ENCODE measurements at places on chromosomes 12 and 14.

DNA sequence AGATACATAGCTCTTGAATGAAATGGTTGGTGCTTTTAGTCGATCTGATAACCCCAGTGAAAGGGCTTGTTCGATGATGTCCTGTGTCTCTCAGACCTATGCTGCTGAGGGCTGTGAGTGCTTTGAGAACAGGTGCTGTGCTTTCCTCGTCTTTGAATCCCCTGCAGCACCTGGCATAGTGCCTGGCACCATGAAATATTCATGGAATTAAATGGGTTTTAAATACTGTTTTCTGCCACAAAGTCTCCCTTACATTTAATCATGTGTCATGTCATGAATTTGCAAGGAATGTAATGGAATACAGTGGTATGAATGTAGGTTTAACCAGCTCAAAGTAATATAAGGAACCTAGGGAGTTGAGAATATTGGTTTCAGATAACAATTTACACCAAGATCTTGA is 220.5 kb upstream of the PRICKLE1 start:
- DNase-seq, result no peak

- DNase-seq, result no peak
Observed at GRCh38 chr12:108783446-108783845, 52.1 kb upstream of the CORO1C start.

GRCh38 chr14:92902726-92903125 is 20.2 kb upstream of the CHGA start:
- DNase-seq, result no peak

DNA sequence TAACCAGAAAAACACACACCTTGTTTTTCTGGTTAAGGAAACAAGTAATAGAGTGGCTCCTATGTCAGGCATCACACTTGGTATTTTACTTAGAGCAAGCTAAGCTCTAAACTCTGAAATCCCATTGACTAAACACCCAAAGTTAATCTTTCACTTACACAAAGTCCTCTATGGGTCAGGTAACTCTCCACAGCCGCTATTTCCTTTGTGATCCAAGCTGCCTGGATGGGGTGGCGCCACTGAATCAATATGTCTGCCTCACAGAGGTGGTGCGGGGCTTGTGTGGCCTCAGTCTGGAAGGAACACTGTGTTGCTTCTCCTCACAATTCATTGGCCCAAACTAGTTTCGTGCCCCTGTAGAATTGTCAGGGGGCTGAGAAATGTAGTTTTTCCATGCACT is 160.0 kb upstream of the E2F7 start:
- DNase-seq, result no peak

- DNase-seq, result no peak
Observed at GRCh38 chr14:104690861-104691455, 1.5 kb downstream of the INF2 start.

DNA sequence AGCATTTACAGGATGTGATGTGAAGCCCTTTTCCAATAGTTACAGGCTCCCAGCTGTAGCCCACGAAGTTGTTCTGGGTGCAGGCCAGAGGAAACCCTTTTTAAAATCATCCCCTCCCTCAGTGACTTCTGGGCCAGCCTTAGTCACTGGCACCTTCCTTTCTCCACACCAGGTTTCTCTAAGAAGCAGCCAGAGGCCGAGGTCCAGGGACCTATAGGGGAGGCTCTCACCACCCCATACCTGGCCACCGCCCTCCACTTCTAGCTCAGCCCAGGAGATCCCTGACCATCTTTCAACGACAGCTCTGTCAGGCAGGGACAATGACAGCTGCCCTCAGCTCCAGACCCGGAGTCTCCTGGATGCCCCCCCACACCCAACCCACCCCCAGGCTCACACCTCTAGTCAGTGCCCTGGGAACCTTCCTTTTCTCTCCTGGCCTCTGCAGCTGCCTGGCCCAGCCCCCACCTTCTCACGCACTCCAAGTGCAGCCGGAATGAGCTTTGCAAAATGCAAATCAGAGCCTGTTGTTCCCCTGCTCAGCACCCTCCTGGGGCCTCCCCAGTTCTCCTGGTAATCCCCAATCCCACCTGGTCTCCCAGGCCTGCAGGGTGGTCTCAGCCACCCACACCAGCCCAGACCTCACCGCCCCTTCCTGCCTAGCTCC is 46.7 kb downstream of the TESC start:
- DNase-seq, result no peak

DNA sequence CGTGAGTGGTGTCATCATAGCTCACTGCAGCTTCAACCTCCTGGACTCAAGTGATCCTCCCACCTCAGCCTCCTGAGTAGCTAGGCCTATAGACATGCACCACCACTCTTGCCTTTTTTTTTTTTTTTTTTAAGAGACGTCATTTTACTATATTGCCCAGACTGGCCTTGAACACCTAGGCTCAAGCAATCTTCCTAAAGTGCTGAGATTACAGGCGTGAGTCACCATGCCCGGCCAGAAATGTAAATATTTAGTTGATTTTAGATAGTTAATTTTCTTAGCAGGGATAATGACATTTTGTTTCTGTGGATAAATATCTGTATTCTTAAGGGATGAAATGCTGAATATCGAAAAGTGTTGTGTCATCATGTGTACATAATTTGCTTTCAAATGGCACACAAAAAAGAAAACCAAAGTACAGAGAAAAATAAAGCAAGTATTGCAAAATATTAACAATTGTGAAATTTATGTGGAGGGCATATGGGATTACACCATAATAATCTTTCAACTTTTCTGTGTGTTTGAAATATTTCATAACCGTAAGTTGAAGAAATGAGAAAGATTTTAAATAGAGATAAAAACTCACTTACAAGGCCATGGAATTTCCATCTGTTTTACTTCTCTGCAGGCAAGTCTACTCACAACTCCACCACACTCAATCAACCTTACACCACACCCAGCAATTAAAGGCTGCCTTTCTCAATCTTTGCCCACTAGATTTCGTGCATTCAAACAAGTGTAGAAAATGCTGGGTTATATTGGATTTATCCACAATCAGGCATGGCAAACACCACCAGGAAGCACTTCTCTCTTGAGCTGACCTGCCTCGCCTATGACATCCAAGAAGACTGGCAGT is 93.7 kb downstream of the SPTSSA start:
- no peak for DNase-seq

- DNase-seq, result no peak
Observed at GRCh38 chr14:43042408-43042807, 1435.7 kb downstream of the LRFN5 start.

GRCh38 chr12:115661112-115661511 is 616.4 kb downstream of the MED13L start:
- no peak for DNase-seq

- no peak for DNase-seq
Observed at GRCh38 chr12:14314801-14315200, 50.7 kb upstream of the ATF7IP start.

DNA sequence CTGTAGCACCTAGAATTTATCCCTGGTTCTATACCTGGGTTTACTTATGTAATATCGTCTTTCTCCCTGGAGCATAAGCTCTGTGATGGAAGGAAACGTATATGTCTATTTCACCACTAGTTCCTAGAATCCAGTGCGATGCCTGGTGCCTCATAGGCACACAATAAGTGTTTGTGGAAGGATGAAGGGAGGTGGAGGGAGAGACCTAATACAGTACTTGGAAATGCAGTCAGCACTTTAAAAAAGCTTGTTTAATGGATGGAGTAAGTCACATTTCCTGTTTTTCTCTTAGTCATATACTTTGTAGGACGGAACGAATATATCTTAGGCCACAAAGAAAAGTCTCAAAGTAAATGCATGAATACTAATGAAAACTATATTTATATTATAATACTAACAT is 186.5 kb upstream of the HMGA2 start:
- DNase-seq, result no peak

DNA sequence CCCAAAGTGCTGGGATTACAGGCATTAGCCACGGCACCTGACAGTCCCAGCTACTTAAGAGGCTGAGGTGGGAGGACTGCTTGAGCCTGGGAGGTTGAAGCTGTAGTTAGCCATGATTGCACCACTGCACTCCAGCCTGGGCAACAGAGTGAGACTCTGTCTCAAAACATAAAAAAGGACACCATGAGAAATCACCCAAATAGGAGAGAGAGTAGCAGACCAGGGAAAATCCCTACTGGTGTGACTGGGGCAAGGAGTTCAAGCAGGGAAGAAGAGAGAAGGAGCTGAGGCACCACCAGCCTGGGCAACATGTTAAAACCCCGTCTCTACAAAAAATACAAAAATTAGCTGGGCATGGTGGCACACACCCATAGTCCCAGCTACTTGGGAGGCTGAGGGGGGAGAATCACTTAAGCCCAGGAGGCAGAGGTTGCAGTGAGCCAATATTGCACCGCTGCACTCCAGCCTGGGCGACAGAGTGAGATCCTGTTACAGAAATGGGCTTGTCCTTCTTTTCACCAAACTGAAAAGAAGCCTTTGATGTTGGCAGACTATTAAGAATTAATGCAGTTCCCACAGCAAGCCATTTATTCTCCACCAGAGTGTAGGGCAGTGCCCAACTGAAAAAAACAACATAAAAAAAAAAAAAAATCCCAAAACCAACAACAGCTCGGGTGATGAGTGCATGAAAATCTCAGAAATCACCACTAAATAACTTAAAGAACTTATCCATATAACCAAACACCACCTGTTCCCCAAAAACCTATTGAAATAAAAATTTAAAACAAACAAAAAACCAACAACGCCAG is 4.5 kb upstream of the SRSF9 start:
- DNase-seq, result no peak

GRCh38 chr12:100058482-100059029 is 73.8 kb upstream of the ANKS1B start:
- DNase-seq, result no peak

- no peak for DNase-seq
Observed at GRCh38 chr12:8226355-8226754, 1.1 kb downstream of the FAM90A1 start.

- no peak for DNase-seq
Observed at GRCh38 chr14:99006276-99006675, 265.7 kb downstream of the BCL11B start.

GRCh38 chr12:120928864-120929652 is 24.9 kb upstream of the SPPL3 start:
- no peak for DNase-seq

DNA sequence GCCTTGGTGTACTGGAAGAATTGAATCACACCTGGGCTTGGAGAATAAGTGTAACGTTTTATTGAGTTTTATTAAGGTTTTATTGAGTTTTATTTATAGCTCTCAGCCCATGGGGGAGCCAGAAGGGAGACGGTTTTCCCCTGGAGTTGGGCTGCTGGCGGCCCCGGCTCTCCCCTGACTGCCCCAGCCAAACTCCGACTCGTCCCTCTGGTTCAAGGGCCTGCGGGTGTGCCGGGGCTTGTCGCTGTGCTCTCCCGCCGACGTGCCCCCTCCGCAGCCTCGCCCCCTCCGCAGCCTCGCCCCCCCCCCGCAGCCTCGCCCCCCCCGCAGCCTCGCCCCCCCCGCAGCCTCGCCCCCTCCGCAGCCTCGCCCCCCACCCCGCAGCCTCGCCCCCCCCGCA is 326.1 kb upstream of the RTL1 start:
- DNase-seq, result no peak

- no peak for DNase-seq
Observed at GRCh38 chr12:228846-229200, 14.9 kb upstream of the SLC6A12 start.

DNA sequence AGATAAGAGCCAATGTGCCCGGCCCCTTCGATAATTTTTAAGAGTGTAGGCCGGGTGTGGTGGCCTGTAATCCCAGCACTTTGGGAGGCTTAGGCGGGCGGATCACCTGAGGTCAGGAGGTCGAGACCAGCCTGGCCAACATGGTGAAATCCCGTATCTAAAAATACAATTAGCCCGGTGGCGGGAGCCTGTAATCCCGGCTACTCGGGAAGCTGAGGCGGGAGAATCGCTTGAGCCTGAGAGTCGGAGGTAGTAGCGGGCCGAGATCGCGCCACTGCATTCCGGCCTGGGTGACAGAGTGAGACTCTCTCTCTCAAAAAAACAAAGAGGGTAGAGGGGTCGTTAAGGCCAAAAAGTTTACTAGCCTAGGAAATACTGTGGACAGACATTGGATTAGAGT is 2.6 kb downstream of the KRAS start:
- no peak for DNase-seq

DNA sequence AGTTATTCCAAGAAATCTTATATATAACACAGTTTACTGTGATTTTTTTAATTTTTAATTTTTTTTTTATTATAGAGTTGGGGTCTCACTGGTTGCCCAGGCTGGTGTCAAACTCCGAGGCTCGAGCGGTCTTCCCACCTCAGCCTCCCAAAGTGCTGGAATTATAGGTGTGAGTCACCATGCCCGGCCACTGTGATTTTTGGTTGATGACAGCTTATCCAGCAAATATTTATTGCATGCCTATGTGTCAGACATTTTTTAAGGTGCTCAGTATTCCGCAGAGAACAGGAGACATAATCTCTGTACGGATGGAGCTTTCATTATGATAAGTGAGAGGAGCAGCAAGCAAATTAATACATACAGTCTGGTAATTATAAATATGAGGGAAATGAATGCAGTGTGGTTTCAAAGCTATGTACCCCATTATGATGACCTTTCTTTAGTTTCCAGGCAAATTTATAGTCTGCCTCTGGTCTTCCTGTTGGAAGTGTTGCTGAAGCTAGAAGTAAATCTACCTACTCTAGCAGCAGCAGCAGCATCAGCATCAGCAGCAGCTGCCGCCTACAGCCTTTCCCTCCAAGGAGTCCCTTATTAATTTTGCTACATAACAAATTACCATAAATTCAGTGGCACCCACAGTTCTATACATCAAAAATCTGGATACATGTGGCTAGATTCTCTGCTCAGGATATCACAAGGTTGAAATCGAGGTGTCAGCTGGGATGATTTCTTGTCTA is 32.3 kb downstream of the FRS2 start:
- DNase-seq, result no peak

GRCh38 chr12:25965682-25966081 is 7.2 kb downstream of the RASSF8 start:
- no peak for DNase-seq

GRCh38 chr12:8958066-8958465 is 8.6 kb upstream of the M6PR start:
- no peak for DNase-seq

GRCh38 chr14:77082356-77082755 is 15.7 kb upstream of the CIPC start:
- DNase-seq, result no peak

- DNase-seq, result no peak
Observed at GRCh38 chr14:55152052-55152753, 23.2 kb downstream of the LGALS3 start.

DNA sequence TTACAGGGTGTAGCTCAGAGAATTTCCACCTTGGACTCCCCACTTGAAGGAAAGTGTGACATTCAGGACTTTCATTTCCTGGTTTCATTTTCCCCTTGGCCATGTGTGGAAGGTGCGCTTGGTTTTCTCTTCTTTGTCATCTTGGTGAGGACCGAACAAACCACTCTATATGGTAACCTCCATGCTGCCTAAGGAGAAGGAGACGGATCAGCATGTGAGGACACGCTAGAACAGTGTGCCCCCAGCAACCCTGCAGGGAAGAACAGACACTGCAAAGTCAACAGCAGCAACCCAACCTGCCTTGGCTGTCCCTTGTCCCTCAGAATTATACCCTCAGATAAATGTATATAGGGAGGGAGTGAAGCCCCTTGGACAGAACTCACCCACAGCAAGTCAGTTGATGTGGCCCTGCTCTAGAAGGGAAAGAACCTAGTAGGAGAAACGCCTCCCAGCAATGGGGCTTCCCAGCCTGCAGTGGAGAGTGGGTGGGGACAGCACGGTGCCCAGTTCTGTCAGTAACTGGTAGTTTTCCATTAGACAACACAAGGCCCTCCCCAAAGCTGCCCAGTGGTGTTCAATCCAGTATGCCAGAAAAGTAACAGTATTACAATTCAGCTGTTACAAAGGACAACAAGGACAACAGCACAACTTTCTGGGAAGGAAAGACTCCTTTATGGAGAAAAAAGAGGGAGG is 18.9 kb upstream of the COCH start:
- peak; percentile 39 for DNase-seq

Measured in activated T-cell treated with anti-CD3 and anti-CD28 coated beads, Interleukin-2, amount 50 U/mL, for 48 hours (primary cell).